ENCODE measurements at places on chromosomes 13 and 19.
A peak's percentile ranks its signal among the peaks of the same experiment; 100 is the strongest.

DNA sequence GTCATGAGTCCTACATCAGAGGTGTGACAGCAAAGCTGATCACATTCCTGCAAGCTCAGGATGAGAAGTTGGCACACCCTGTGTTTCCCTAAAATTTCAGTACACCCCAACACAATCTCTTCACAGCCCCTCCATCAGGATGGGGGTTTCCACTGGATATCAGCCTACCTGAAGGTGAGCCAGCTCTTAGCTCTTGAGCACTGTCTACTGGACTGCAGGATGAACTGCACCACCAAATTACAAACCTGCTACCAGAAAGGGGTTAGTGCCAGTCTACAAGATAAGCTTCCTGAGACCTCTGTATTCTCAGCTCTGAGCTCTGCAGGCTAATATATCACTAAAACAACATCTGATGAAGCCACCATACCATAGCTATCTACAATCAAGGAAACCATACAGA, 1616.2 kb upstream of the SPRY2 start:
- no peak for DNase-seq

DNA sequence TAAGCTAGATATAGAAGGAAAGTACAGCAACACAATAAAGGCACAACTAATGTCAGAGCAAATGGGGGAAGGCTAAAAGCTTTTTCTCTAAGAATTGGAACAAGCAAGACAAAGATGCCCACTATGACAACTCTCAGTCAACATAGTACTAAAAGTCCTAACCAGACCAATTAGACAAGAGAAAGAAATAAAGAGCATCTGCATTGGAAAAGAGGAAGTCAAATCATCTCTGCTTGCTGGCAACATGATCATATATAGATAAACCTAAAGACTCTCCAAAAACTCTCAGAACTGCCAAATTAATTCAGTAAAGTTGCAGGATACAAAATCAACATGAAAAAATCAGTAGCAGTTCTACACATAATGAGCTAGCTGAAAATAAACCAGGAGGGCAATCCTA, 542.0 kb downstream of the DIAPH3 start:
- DNase-seq, result no peak

DNA sequence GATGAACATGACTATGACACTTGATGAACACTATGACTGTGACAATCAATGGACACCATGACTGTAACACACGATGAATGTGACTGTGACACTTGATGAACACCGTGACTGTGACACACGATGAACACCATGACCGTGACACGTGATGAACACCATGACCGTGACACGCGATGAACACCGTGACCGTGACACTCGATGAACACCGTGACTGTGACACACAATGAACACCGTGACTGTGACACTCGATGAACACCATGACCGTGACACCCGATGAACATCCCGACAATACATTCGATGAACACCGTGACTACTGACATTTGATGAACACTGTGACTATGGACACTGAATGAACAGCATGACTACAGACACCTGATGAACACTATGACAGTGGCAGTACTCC, 30.9 kb downstream of the ZFR2 start:
- DNase-seq, result no peak

GRCh38 chr13:40550130-40550529, 116.3 kb downstream of the FOXO1 start:
- DNase-seq, result no peak

- peak; percentile 91 for DNase-seq
Measured at GRCh38 chr19:19366434-19367396, 38.8 kb upstream of the GATAD2A start.

Measured in SHP77 treated with DMSO at 0.1 percent for 48 hours (cell line).